ENCODE measurements at places on chromosomes 12 and 14.

DNA sequence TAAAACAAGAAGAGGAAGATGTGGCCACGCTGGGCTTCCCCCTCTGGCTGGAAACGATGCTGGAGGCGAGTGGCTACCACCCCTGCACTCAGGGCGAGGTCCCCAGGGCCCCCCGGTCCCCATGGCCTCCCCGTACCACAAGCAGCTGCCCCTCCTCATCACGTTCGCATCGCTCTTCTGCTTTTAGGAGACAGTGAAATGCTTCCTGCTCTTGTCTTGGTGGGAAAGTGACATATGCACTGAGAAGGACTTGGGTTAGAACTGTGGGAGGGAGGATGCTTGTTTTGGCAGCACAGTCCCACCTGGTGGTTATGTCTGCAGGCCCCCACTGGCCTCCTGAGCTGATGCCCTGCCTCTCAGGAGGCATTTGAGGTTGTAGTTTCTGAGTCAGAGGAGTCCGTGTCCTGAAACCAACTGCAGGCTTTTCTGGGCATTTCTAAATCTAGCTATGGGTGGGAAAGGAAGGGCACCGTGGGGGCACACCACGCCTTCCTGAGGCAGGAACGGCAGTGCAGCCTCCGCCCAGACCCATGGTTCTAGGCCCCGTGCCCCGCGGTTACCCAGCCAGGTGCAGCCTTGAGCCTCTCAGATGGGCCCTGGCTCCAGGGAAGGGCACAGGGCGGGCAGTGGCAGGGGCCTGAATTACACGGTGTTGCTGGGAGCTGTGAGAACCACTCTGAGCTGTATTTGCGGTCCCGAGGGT is 139.3 kb downstream of the ADGRD1 start:
- DNase-seq = no peak

DNA sequence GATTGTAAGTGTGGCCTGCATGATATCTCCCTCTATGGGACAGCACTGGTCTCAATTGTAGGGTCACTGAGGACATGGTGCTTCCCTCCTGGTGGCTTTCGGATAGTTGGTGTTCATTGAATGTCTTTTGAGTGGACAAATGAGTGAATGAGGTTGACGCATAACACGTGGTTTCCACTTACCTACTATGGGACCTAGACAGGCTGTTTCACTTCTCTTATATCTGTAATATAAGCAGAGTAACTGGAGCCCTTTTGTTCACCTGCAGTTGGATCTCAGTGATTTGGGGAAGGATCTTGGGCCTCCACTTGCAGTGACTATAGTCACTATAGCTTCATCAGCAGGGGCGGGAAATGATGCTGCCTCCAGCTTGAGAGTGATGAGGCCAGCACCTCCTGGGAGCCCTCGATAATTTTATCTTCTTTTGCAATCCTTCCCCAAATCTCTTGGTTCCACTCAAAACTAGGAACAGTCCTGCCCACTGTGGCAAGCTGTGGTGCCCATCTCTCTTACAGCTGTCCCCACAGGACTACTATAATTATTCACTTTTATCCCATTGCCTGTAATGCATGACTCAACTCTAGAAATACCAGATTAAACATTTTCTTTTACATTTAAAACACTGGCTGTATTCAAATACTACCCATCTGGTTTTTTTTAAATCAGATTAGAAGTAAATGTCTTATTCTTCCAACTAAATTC is 242.9 kb downstream of the CHST11 start:
- DNase-seq = no peak

DNA sequence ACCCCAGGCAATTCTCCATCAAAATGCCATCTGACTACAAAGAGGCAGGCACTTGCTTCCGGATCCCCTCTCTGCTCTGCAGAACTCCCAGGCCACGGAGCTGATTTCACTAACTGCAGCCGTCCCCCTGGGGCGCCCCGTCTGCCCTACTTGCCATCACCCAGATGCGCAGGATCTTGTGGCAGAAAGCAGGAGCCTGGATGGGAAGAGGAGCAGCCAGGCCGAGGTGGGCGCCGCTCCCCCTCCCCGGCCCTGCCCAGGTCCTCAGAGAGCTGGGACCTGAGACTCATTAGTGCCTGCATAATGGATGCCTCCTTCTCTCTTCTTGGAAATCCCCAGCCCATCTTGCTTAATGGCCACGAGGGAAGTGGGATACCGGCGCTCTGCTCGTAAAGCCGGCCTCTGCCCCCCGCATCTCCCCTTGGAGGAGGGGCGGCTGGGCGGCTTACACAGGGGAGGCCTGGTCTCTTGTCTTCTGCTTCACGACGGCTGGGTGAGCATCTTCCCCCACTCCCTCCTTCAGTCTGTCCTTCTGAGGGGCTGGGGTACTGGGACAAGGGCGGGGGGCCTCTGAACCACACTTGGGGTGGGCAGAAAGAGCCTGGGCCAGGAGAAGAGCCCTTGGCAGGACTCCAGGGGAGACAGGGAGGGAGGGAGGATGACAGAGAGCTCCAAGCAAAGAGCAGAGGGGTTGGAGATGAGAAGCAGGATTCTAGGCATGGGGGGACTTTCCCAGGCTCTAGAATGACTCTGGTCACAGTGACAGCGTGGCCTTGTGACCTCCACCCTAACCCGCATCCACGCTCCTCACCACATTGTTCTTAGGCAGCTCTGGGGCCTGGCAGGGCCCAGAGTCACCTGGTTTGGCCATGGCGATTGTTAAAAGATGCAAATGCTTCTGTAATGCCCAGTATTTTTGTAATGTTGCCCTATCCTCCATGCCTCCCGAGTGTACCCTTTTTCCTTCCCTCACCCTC is 19.4 kb upstream of the EML1 start:
- no peak for DNase-seq

GRCh38 chr14:63933110-63933509 is 80.3 kb downstream of the SYNE2 start:
- no peak for DNase-seq

- DNase-seq = no peak
Measured at GRCh38 chr12:91542067-91542466, 359.4 kb upstream of the DCN start.

- no peak for DNase-seq
Measured at GRCh38 chr14:35807131-35807961, 1.7 kb downstream of the RALGAPA1 start.

- no peak for DNase-seq
Measured at GRCh38 chr12:96751626-96752025, 155.4 kb upstream of the NEDD1 start.

DNA sequence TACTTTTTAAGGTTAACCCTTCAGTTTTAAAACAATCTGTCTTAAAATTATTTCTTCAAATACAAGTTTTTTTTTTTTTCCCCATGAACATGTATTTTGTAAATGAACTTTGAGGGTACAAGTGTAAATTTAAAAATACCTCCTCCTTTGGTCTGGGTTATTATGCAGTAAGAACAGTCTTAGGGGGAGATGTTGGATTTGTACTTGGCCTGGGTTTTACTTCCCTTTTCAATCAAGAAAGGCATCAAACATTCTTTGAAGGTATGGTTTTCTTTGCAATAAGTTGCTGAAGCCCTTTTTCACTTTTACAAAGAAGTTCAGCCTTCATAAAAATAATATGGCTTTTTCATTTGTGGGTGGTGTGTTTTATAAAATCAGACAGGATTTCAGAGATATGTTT is 20.5 kb downstream of the WBP11 start:
- DNase-seq = no peak

GRCh38 chr14:71891970-71892369 is 40.3 kb upstream of the RGS6 start:
- DNase-seq = no peak

DNA sequence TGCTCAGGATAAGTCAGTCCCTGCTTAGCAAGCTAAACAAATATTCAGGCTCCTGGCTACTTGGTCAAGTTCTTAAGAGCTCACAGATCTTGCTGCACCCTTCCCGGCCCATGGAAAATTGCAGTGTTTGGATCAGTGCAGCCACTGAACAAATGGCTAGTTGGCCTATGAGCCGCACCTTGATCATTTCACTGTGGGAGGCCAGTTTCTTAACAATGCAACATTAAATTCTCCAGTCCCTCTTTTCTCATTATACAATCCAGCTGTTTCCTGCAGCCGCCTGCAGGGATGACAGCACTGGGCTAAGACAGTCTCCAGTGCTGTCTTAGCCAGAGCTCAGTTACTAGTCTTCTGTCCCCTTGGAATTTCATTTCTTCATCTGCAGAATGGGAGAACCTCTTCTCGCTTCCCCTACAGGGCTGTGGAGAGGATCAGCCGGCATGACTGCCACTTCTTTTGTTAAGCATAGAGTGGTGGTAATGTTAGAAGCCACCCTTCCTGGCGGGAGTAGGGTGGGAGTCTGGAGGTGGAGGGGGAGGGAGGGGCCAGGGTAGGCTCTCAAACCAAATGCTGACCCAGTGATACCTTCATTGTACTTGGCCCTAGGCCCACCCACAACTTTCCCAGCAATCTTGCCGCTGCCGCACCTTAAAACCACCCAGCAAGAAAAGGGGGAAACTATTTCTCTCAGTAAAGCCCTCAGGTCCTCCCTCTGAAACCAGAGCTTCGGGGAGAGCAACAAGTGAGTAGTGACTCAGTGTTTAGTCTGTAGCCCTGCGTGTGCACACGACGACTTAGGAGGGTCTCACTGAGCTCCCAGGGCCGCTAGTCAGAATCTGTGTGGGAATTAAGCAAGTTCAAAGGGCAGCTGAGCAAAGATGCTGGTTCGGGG is 145.7 kb downstream of the NUAK1 start:
- DNase-seq = peak; percentile 49

- DNase-seq = no peak
Measured at GRCh38 chr14:28966416-28967233, 200.0 kb downstream of the FOXG1 start.

DNA sequence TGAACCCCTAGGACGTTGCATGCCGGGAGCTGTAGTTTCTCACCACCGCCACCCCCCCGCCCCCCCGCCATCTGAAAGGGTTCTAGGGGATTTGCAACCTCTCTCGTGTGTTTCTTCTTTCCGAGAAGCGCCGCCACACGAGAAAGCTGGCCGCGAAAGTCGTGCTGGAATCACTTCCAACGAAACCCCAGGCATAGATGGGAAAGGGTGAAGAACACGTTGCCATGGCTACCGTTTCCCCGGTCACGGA is 501 bp upstream of the HSP90B1 start:
- no peak for DNase-seq

GRCh38 chr12:50117057-50117622 is 5.1 kb downstream of the COX14 start:
- no peak for DNase-seq

DNA sequence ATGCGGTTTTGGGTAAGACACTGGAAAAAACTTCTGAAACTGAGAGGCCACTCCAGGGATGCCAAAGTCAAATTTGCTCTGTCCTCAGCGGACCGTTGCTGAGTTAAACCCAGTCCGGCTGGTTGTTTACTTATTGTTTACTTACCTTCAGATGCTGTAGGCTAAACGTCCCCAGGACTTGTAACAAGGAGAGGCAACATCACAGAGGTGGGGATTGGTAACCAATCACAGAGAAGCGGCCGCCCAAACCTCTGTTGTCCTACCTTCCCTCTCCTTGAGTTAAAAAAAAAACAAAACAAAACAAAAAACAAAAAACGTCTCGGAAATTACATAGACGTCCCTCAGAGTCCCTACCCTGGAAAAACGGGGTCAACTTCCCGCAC is 380 bp downstream of the ANO2 start:
- DNase-seq = no peak
